ENCODE measurements at places on chromosomes 1 and 21.

- DNase-seq: peak; percentile 69
Measured at GRCh38 chr1:224251741-224252146, 68.7 kb downstream of the DEGS1 start.

DNA sequence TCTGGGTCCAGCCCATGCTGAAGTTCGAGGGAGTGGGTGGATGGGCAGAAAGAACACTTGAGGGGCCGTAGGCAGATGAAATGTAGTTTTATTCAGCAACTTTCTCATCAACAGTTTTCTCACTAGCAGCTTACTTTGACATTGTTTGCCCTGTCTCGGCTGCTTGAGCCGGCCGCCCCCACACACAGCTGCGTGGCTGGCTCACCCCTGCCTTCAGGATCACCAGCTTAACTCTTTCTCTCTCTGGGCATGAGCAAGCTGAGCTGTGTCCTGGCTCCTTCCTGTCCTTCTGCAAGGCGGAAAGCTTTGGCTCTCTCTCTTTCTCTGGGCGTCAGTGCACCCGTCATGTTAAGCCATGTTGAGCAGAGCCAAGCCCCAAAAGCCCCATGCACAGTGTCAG lies 104.4 kb upstream of the GNG12 start:
- no peak for DNase-seq

- DNase-seq: no peak
Measured at GRCh38 chr1:102593276-102593675, 515.0 kb downstream of the COL11A1 start.

DNA sequence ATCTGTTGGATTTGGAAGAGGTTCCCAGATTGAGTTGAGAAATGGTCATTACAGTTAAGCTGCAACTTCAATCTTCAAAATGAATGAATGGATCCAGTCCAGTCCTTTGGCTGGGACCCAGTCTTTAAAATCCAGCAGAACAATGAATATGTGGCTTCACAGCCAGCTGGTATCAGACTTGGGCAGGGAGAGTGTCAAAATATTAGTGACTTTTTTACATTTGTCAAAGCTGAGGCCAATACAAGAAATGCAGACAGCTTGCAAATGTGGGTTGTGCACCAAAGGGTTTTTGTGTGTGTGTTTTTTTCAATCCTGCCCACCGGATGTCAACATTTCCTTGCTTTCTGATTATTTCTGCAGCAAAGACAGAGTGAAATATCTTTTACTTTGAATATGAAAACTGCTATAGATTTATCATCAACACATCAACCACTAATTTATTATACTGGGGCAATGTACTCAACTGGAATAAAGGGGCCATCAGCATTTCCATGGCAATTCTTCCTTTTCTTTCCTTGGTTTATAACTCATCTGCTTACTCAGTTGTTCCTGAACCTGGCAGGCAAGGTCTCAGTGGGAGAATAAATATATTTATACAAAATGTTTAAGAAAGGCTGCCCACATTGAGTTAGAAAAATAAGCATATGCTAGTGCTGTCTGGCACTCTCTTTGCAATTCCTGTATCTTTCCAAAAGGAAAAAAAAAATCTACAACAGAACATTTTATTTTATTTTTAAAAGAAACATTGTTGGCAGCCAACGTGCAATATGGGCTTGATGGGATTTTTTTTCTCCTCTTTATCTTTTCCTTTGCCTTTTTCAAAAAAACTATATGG lies 491.6 kb upstream of the C1orf87 start:
- DNase-seq: no peak

GRCh38 chr1:156689953-156690674 lies 12.9 kb upstream of the NES start:
- DNase-seq: no peak

DNA sequence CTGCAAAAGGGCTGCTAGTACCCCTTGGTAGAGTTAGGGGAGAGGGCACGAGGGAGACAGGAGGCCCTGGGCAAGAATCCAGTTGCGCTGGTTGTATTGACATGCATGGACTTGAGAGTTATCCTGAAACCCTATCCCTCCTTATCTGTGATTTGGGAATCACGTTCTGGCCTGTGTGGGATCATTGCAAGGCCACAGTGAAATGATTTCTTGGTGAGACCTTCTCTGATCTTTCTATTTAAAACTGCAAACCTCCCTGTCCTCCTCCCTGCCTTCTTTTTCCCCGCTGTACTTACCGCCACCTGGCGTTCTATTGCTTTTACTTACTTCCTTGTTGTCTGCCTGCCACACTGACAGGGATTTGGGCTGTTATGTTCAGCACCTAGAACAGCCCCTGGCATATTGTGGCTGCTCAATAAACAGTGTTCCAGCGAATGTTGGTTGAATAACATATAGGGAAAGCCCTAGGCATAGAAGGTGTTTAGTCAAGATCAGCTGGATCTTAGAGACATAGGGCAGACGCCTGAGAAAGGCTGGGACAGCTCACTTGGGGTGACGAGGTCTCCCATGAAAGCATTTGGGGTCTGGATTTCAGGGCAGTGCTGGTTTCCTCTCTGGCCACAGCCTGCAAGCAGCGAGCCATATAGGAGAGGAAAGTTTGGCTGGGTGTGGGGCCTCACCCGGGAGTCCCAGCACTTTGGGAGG lies 25.6 kb downstream of the ALPL start:
- peak; percentile 26 for DNase-seq

- no peak for DNase-seq
Measured at GRCh38 chr1:8395433-8395866, 77.5 kb downstream of the SLC45A1 start.

- DNase-seq: no peak
Measured at GRCh38 chr1:28591708-28592320, at the start of gene RAB42. RAB42 (plus strand) TSS chr1:28592265; CDS start chr1:28592512, 247 bp downstream.

- no peak for DNase-seq
Measured at GRCh38 chr21:23725576-23725975, 1881.7 kb downstream of the MRPL39 start.

DNA sequence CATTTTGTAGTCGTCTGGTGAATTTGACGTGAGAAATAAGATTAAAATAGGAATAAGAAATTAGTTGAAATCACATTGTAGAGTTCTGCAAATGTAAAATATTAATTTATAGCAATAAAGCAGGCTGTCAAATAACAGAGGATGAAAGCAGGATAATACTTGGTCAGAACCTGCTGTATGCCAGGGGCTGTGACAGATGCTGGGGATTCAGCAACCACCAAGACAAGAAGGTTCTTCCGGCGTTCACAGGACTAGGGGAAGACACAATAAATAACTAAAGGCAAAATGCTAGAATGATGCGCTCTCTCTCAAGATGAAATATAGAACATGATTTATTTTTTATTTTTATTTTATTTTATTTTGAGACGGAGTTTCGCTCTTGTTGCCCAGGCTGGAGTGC lies 6.8 kb upstream of the PARK7 start:
- DNase-seq: no peak

DNA sequence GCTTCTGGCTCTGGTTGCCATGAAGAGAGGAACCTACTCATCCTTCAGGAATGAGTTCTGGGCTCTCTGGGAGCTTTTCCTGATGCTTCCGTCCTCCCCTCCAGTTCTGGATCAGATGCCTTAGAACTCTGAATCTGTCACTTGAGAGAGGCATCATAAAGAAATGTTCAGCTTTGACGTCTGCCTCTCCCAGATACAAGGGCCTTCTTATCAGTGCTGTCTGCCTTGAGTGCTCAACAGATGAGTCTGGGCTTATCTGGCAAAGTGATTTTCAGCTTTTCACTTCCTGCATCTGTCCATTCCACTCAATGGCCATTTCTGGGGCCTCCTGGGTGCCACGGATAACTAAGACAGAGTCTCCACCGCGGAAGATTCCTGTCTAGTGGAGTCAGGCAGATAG lies 12.3 kb upstream of the OTUD3 start:
- DNase-seq: no peak

GRCh38 chr1:82062206-82062605 lies 261.5 kb downstream of the ADGRL2 start:
- no peak for DNase-seq

- DNase-seq: peak; percentile 26
Measured at GRCh38 chr1:17274186-17275170, 25.6 kb downstream of the PADI3 start.

DNA sequence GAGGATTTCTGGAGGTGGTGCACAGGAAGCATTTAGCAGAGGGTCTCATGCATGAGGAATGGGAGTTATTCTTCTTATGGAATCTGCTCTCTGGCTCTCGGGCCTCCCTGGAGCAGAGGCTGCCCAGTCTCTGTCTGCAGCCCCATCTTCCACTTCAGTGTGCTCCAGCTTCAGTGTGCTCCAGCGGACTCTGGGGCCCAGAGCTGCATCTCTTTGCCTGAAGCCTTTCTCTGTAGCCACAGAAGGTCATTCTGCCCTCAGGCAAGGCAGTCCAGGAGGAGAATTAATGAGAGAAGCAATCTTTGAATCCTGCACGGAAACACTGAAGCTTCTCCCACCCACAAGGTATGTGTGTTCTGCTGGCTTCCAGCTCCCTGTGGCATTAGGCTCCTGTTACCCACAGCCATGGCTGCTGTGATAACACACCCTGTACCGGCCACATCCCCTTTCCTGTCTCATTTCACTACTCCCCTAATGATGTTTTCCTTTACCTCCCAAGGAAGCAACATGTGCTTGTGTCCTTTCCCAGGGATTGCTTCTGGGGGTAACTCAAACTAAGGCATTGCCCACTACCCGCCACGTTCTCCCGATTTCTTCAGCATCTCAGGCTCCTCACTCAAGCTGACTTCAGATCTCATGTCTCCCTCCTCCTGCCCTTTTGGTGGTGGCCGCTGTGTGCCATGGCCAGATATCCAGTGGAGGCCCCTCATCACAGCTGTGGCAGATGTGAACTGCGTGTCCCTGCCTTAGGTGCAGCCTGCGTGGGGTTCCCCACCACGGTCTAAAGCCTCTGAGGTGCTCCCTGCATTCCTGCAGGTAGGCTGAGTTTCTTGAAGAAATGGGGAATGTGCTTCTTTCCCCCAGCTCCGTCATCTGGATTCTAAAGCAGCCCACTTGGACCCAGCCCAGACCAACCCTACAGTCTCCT lies 181.2 kb upstream of the GALNT2 start:
- no peak for DNase-seq

GRCh38 chr1:210189426-210189825 lies 43.2 kb upstream of the SERTAD4 start:
- no peak for DNase-seq

- no peak for DNase-seq
Measured at GRCh38 chr1:199657449-199657848, 370.1 kb upstream of the NR5A2 start.

- no peak for DNase-seq
Measured at GRCh38 chr1:247409869-247410544, 6.0 kb upstream of the NLRP3 start.

GRCh38 chr1:97271916-97272788 lies 550.6 kb downstream of the PTBP2 start:
- no peak for DNase-seq

- peak; percentile 40 for DNase-seq
Measured at GRCh38 chr1:212037900-212038299, 2.4 kb downstream of the DTL start.

DNA sequence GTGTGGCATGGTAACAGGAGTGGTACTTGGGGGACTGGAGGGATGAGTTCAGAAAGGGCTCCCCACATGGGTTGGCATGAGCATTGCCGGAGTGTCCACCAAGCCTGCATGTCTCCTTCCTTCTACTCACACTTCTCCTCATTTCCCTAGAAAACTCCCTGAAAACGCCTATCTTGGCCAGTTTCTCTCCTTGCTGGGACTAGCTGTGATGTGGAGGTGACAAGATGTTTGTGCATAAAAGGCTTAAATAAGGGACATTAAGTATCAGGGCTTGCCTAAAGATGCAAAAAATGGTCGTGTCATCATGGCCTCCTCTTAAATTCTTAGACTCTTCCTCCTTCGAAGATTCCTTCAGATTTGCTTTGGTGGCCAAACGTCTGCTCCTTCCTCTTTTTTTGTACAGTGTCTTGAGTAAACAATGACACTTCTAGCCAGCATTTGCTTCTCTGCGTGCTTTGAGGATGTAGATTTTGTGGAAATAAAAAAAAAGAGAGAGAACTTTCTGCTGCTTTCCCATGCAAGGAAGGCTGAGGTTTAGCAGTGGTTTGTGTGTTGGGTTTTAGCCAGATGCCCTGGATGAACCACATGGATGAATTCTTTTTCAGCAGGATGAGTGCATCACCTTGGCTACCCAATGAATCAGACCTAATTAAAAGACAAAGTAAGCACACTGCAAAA lies 239.1 kb upstream of the IRF2BP2 start:
- no peak for DNase-seq

GRCh38 chr1:43367904-43368645 lies at the start of gene ELOVL1:
ELOVL1 (minus strand) TSS chr1:43368011; CDS start chr1:43365609, 2,402 bp downstream.
- DNase-seq: peak; percentile 89

DNA sequence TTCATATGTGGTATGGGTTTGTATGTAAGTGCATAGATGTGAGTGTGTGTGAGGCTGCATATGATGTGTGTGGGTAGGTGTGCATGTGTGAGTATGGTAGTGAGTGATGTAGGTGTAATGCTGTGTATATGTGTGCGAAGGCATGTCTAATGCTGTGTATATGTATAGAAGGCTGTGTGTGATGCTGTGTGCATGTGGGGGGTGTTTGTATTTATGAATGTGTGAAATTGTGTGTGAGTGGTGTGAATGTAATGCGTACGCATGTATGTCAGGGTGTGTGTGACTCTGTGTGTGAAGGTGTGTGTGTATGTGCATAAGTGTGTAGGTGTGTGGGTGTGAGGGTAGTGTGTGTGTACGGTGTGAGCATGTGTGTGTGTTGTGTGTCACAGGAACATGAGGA lies 300.0 kb downstream of the OMA1 start:
- no peak for DNase-seq

- no peak for DNase-seq
Measured at GRCh38 chr1:202085682-202086373, 36.9 kb upstream of the GPR37L1 start.

GRCh38 chr21:25390701-25391100 lies 216.6 kb downstream of the MRPL39 start:
- DNase-seq: no peak

DNA sequence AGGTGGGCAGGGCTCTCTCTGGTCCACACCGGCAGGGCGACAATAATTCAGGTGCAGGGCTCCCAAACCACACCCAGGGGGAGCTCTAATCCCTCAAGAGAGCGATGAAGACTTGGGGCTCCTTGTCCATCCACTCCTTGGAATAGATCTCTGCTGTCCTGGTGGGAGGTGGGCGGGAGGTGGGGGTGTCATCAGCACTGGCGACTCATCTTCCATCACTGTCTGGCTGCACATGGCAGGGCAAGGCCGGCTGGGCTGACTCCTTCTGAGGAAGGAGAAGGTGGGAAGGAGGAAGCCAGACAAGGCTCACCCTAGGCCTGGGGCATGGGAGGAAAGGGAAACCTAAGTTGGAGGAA lies 29.3 kb downstream of the TNNT2 start:
- DNase-seq: no peak
